ENCODE measurements at places on chromosomes 12 and 14.

DNA sequence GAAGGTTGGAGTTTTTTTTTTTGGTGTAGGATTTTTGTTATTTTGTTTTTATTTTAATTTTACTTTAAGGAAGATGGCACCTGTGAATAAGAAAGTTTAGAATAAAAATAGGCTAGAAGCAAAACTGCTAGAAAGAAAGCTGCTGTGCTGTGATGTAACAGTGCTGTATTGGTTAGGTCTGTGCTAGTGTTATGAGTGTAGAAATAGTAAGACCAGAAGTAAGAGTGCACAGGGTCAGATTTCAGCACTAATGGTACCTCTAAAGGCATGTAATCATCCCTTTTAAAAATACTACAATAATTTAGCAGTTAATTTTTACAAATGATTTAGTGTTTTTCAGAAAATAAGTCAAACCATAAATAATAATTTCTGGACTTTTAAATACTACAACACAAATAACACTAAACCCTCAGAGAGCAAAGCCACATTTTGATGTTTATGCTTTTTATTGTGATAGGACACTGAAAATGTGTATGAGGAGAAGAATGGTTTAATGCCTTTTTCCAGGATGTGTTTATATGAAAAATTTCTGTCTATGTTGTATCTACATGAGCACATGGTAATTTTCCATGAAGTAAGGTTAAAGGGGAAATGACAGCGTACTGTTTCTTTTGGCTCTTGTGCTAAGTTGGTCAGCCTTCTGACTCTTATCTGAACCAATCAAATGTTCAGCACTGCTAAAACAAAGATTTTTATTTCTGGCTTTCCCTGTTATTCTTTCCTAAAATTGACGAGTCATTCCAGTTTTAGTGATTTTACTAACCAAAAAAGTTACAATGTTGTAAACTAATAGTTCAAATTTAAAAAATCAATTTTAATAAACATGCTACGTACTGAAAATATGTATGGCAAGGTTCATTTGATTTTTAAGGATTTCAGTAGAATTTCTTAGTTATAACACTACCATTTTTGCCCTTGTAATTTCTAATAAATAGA, 96.1 kb downstream of the PPHLN1 start:
- no peak for DNase-seq

DNA sequence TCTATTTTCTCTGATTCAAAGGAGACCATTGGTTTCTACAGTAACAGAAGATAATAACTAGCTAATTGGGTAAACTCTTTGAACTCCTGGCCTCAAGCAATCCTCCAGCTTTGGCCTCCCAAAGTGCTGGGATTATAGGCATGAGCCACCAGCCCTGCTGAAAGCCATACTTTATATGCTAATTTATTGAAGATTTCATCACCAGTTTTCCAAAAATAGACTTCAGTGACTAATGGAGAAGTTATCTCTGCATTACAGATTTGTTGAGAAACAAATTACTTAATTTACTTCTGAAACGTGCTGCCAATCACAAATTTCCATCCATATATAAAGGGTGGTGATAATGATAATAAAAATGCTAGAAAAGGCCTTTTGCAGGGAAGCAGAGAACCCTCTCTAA, 1758.1 kb upstream of the SEL1L start:
- DNase-seq, result no peak

GRCh38 chr14:67424539-67424938, 12.6 kb upstream of the PLEK2 start:
- no peak for DNase-seq

DNA sequence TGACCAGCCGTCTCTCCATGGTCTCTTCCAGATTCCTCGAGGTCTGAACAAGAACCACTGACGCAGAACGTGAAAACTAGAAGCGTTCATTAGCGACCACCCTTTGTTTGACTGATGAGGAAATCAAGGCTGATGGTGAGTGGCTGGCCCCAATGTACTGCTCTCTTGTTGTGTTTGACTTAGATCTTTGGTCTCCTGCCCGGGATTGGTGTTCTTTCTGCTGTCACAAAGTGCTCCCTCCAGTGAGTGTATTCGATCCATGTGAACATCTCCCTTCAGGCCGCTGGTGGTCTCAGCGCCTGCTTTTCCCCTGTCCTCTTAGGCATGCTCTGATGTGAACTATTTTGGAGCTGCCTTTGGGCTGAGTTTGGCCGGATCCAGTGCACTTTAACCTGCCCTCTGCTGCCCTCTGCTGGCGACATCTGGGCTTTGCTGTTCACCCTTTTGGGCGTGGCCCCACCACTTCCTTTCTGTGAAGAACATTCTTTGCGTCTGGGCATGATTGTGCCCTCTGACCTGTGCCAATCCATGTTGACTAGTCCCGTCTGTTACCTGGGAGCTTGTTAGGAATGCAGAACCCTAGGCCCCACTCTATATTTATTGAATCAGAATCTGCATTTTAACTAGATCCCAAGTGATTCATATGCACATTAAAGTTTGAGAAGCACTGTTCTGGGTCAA, 279.1 kb downstream of the TTC6 start:
- peak; percentile 69 for DNase-seq

DNA sequence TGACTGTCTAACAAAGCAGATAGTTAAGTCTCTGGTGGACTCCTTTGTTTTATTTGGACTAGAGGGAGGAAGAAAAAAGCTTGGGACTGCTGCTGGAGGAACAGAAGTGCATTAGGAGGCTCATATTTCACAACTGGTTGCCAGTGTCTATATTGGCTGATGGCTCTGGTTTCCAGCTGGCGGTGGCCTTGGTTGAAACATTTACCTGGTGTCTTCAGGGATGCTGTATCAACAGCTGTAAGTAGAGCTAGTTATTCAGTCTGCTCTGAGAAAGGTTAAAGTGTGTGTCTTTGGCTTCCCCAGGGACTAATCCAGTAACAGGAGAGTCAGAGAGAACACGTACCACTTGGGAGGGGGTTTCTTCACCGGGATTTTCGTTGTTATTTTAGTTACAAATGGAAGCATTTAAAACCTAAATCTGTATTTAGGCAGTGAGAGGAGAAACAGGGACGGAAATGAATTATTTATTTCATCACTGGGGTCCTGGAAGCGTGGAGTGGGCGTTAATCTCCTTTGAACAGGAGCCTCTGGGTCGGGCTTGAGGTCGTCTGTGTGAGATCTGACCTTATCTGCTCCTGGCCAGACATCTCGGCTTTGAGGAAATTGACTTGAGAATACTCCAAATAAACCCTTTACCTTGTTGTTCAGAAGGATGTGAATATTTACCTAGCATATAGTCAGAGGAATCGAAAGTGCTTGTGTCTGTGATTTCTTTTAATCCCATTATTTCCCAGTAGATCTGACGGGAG, 149.9 kb downstream of the NRXN3 start:
- DNase-seq, result no peak

DNA sequence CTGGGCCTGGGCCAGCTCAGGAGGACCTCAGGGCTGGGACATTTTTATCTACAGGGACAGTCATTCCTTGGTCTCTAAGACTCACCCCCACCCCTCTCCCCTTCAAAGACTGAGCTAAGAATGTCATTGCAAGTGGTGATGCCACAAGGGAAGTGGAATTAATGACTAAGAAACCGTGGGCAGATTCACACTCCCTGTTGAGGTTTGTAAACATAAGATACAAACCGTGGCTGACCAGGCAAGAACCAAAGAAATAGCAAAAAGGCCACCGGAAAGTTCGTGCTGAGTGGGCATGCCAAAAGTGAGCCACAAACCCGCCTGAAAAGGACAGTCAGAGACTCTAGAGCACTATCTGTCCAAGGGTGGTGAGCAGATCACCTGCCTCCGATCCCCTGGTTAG, 25.7 kb downstream of the NUAK1 start:
- DNase-seq, result no peak

DNA sequence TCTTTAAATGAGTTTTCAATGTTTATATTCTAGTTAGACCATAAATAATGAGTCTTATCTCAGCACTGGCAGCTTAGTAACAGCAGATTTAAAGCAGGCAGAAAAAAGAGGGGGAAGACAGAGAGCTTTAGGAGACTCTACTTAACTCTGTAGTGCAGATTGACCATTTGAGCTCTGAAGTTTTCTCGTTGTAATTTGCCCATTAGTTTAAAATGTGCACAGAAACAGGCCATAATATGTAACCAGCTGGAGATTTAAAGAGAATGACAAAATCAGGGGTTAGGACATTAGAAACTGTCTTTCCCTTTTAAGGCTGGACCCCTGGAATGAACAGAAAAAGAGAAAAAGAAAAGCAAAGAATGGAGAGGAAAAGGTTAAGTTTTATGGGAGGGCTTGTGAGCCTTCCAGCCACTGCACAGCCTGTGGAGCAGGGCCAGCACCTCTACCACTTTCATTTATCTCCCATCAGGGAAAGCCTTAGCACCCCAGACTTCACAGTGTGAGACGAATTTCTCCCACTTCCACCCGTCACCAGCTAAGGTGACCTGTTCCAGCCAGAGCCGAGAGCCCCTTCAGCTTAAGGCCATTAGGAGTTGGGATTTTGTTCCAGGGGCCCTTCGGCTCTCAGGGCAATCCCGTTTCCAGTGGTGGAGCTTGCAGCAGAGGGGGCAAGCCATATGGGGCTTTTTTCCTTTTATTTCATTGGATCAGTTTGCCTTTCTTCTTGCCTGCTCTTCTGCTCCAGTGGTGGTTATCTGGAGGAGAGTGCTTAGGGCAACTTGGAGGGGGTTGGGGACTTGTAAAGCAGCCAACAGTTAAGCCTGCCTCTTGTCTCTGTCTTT, 8.0 kb downstream of the IL22 start:
- no peak for DNase-seq

DNA sequence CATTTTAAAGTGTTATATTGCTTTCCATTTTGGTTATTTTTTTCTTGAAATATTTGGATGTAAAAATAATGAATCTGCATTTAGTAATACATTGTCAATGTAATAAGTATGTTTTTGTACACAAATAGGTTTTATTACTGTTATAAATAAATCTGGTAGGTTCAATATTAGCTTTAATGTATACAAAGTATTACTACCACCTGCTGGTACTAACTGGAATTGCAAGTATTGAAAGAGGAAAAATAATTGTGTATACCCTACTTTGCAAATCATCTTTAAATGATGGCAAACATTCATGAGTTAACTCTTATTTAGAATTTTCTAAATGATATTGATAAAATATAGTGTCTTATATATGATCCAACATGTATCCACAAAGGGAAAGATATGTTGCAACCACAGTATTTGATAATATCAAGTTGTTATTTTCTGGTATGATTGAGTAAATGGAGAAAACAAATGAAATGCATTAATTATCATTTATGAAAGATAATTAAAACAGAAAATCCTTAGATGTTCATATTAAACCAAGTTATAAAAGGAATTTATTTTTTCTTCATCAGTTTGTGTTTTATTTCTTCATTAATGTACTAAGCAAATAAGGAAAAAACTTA, 3.2 kb downstream of the OR4K2 start:
- DNase-seq, result no peak

DNA sequence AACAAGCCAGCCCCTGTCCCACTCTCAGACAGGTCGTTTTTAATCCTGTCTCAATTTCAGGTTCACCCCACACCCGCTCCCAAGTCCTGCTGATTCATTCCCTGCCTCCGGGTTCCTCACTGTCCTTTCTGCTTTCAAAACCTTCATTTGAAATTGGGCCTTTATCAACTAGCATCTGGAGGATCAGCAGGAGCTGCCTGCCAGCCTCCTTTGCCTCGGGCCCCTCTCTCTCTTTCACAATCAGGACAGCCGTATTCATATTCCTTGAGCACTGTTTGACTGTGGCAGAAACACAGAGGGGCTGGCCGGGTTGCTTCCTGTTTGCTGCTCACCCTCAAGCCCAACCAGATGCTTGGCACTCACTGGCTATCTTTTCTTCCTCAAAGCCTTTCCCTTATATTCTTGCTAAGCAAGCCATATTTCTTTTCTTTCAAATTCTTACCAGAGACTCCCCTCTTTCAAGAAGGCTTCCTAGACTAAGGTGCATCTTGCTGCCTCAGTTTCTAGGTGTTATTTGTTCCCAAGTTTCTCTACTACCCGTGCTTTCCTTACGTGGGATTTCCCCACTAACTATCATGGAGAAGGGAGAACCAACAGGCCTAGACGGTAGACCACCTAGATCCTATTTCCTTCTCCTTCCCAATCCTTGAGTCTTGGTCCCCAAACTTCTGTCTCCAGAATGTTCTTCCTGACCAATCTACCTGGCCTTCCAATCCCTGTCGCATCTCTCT, 3.0 kb downstream of the GALNT6 start:
- no peak for DNase-seq

GRCh38 chr14:79352076-79352630, 859.2 kb downstream of the DIO2 start:
- DNase-seq, result no peak

GRCh38 chr14:61330511-61330910, 9.1 kb downstream of the PRKCH start:
- DNase-seq, result no peak

- DNase-seq, result no peak
These were observed 20.0 kb upstream of the HHIPL1 start for GRCh38 chr14:99624971-99625370.

DNA sequence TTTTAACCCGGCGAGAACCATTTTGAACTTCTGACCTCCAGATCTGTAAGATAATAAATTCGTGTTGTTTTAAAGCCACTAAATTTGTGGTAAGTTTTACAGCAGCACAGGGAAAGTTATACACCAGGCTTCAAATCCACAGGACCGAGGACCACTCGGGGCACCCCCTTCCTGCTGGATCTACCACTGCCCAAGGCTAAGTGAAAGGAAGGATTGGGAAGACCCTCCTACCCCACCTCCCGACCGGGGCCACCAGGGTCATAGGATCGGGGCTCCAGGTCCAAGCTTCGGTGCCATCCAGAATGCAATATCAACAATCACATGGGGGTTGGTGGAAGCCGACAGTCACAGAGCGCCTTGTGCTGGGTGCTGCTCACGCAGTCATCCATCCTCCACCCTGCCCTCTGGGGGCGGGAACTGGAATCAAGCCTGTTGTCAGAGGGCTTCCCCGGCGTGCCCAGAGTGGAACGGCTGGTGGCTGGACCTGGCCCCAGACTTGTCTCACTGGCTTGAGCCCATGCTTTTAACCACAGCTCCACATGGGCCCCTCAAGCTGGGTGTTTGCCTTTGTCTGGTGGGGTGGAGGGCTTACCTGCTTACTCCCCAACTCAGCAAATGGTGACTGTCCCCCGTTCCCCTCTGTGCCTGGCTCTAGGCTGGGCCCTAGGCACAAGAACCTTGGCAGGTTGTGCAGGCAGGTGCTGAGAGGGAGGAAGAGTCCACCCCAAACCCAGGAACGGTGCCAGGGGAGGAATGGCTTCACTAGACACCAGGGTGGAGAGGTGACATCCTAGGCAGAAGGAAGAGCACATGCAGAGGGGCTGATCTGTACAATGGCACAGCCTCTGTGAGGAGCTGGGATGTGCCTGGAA, 180.3 kb upstream of the RTL1 start:
- DNase-seq, result no peak

GRCh38 chr12:29291226-29291625, 89.7 kb downstream of the ERGIC2 start:
- DNase-seq, result no peak

GRCh38 chr12:19694627-19695026, 255.3 kb downstream of the AEBP2 start:
- no peak for DNase-seq
